Suprapubic skin (tissue), 4 donors: ENCODE measurements at places on chromosomes 2 and 18. TPM values are rescaled to one million over a fixed set of nuclear protein-coding genes. Genes with fewer than 3 reads are reported as not detected.

The AQP12A gene
- total RNA-seq, result not detected

DNA sequence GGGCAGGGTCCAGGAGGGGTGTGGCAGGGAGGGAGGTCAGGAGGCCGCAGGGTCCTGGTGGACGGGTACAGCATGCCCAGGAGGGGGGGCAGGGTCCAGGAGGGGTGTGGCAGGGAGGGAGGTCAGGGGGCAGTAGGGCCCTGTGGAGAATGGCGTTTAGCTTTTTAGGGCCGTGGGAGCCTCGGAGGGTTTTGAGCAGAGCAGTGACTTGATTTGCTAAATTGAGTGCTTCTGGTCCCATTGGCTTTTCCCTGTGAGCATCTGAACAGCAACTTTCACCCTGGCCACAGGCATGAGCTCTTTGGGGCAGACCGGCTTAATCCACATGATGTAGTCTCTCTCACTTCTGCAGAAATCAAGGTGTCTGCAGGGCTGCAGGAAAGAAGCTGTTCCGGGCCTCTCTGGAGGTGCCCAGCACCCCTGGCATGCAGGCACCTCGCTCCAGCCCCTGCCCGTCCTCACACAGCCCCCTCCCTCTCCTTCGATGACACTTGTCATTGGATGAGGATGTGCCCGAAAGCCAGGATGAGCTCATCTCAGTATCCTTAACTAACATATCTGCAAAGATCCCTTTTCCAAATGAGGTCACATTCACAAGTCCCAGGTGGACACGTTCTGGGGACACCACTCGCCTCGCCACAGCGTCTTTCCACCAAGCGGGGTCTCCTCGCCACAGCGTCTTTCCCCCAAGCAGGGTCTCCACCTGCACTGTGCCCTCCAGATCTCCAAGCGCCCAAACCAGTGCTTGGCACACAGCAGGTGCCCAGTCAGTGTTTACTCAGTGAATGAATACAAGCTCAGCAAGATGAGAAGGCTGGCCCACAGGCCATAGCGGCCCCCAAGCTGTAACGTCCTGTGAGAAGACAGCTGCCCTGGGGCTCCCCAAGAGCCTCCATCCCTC, 94.0 kb downstream of the NDUFA10 start:
- H3K27me3 ChIP-seq, result no peaks in the 10 kb centered on the region
- H3K4me1 ChIP-seq, result peaks cover 3% of the 10 kb centered on the region
- peak; percentile 31 for DNase-seq
- H3K27ac ChIP-seq, result no peak overlapping the region
- H3K36me3 ChIP-seq, result no peaks in the 10 kb centered on the region

The ODC1 gene
- 16.5 TPM for total RNA-seq

- no peaks in the 10 kb centered on the region for H3K27me3 ChIP-seq
- peaks cover 28% of the 10 kb centered on the region for H3K4me1 ChIP-seq
- no peaks in the 10 kb centered on the region for H3K36me3 ChIP-seq
These were observed 121.9 kb upstream of the HAAO start for GRCh38 chr2:42914314-42914713.

The POTEI gene
- not detected for total RNA-seq

The SLC5A7 gene
- not detected for total RNA-seq

DNA sequence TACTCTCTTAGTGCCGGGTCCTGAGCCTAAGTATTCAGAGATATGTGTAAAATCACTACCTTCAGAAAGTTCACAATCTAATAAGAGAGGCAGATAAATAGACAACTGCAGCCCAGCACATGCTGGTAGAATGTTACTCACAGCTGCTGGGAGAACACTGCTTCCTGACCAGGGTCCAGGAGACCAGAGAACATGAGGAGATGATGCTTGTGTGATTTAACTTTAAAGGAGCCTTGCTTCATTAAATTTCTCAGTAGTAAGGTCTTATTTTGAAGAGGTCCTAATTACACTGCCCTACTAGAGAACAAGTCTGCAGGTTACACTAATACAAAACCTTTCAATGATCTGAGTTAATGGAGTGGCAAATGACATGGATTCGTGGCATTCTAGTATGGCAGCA, 209.9 kb upstream of the TRIB2 start:
- peaks cover 6% of the 10 kb centered on the region for H3K4me1 ChIP-seq
- DNase-seq, result no peak
- H3K27ac ChIP-seq, result no peak overlapping the region
- H3K36me3 ChIP-seq, result no peaks in the 10 kb centered on the region
- no peaks in the 10 kb centered on the region for H3K27me3 ChIP-seq
- H3K4me3 ChIP-seq, result no peak overlapping the region

- H3K4me1 ChIP-seq, result no peaks in the 10 kb centered on the region
- no peaks in the 10 kb centered on the region for H3K27me3 ChIP-seq
- no peaks in the 10 kb centered on the region for H3K36me3 ChIP-seq
- H3K4me3 ChIP-seq, result no peak overlapping the region
These were observed 120.5 kb downstream of the CCBE1 start for GRCh38 chr18:59576541-59577385.

The SUCLG1 gene
- 68.8 TPM for total RNA-seq

GRCh38 chr2:217929272-217929671, 73.5 kb downstream of the TNS1 start:
- H3K27me3 ChIP-seq, result no peaks in the 10 kb centered on the region
- no peak overlapping the region for H3K4me3 ChIP-seq
- H3K4me1 ChIP-seq, result peaks cover 95% of the 10 kb centered on the region
- H3K27ac ChIP-seq, result peak overlapping the region; percentile 86
- H3K36me3 ChIP-seq, result no peaks in the 10 kb centered on the region
- DNase-seq, result no peak

- no peaks in the 10 kb centered on the region for H3K36me3 ChIP-seq
- H3K4me1 ChIP-seq, result peaks cover 67% of the 10 kb centered on the region
- H3K4me3 ChIP-seq, result peak overlapping the region; percentile 67
These were observed 2.0 kb downstream of the CNNM4 start for GRCh38 chr2:96762529-96763311.

The FZD7 gene
- 20.0 TPM for total RNA-seq

DNA sequence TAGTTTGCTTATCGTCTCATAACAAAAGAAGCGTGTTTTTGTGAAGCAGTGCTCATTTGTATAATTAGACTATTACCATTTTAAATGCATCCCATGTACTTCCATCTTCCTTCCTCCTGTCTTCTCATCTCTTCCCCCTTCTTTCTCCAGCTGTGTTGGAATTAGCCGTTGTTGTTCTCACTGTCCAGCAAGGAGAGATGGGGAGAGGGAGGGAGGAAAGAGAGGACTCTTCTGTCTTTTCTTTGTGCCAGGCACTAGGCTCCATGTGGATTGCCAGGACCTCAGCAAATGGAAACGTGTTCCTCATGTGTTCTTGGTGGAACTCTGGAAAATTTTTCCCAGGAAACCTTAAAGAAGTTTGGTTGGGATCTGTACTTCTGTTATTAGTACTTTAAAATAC, 131.7 kb downstream of the PHLPP1 start:
- no peaks in the 10 kb centered on the region for H3K27me3 ChIP-seq
- H3K4me3 ChIP-seq, result no peak overlapping the region
- no peak overlapping the region for H3K27ac ChIP-seq
- H3K4me1 ChIP-seq, result peaks cover 4% of the 10 kb centered on the region

DNA sequence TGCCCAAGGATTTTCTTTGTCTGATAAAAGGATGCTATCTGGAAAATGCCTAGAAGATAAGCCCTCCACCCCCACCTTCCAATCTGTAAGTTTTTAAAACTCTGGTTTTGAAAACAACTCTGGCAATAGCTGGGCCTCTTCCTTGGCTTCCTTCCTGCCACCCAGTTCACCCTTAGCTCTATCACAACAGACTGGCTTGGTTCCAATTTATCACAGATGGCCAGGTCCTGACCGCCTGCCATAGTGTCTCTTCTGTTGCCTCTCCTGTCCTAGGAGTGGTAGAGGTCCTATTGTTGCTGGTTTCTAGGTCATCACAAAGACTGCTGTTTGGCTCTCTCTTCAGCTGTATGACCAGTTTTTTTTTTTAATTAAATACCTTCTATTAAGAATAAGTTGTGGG, 1727.9 kb upstream of the SLC39A10 start:
- no peaks in the 10 kb centered on the region for H3K27me3 ChIP-seq
- no peaks in the 10 kb centered on the region for H3K36me3 ChIP-seq
- DNase-seq, result no peak
- H3K4me1 ChIP-seq, result no peaks in the 10 kb centered on the region
- H3K4me3 ChIP-seq, result no peak overlapping the region

DNA sequence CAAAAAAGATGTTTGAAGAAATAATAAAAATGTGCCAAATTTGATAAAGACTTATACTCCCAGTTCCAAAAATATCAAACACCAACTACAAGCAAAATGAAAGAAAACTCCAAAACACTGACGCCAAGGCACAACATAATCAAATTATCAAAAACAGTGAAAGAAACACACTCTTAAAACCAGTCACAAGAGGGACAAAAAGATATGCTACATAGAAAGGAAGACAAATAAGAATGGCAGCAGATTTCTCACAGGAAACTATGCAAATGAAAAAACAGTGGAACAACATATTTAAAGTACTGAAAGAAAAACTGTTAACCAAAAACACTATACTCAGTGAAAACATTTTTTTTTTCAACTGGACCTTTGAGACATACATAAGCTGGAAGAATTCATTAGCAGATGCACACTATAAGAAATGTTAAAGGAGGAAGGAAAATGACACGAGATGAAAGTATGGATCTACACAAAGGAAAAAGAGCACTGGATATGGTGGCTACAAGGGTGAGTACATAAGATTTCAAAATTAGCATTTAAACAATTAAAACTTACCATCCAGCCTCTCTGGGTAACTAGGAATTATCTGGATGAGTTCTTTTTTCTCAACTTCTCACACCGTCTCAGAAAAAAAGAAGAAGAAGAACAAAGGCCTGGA, 94.0 kb upstream of the ACVR1C start:
- H3K27me3 ChIP-seq, result no peaks in the 10 kb centered on the region
- no peak overlapping the region for H3K4me3 ChIP-seq
- no peak for DNase-seq
- H3K36me3 ChIP-seq, result peaks cover 12% of the 10 kb centered on the region

DNA sequence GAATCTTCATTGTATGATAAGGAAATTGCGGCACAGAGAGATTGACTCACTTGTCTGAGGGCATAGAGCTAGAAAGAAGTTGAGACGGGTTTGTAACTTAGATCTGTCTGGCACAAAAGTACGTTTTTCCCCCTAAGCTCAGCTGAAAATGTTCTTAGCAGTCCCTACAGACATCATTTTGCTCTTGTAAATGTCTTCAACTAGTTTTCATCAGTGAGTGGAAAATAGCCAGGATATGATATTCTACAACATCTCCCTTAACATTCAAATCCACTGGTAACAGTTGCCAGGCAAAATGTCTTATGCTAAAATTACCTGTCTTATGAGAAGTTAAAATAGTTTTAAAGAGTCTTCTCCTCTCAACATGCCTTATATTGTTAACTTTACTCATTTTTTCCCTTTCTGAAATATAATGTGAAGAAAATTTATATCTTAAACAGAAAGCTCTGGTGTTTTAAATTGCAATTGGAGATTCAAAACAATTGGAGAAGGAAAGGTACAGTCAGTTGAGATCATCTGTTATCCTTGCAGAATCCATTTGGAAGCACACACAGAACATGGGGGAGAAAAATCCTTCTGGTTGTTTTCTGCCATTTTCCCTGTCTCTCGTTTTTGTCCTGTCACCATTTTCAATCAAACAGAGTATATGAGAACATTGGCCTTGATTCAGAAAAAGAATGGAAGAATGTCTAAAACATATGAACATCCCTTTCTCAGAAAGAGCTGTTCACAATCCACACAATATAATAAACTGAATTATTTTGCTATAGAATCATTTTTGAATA, 255.0 kb downstream of the TRIB2 start:
- no peak for DNase-seq
- H3K36me3 ChIP-seq, result no peaks in the 10 kb centered on the region
- H3K27ac ChIP-seq, result no peak overlapping the region
- H3K4me3 ChIP-seq, result no peak overlapping the region
- H3K4me1 ChIP-seq, result no peaks in the 10 kb centered on the region

The CD207 gene
- 81.3 TPM for total RNA-seq

- DNase-seq, result no peak
- H3K4me1 ChIP-seq, result no peaks in the 10 kb centered on the region
- H3K36me3 ChIP-seq, result no peaks in the 10 kb centered on the region
- H3K4me3 ChIP-seq, result no peak overlapping the region
These were observed 17.7 kb downstream of the SPDYA start for GRCh38 chr2:28828382-28828781.

GRCh38 chr18:49815927-49816326, 2.6 kb upstream of the ACAA2 start:
- H3K36me3 ChIP-seq, result no peaks in the 10 kb centered on the region
- no peaks in the 10 kb centered on the region for H3K27me3 ChIP-seq
- DNase-seq, result no peak
- no peak overlapping the region for H3K4me3 ChIP-seq

- no peak for DNase-seq
- H3K27ac ChIP-seq, result no peak overlapping the region
- no peak overlapping the region for H3K4me3 ChIP-seq
These were observed 73.9 kb downstream of the MAP4K4 start for GRCh38 chr2:101771227-101771902.
